ENCODE measurements at places on chromosomes 5 and 9.

DNA sequence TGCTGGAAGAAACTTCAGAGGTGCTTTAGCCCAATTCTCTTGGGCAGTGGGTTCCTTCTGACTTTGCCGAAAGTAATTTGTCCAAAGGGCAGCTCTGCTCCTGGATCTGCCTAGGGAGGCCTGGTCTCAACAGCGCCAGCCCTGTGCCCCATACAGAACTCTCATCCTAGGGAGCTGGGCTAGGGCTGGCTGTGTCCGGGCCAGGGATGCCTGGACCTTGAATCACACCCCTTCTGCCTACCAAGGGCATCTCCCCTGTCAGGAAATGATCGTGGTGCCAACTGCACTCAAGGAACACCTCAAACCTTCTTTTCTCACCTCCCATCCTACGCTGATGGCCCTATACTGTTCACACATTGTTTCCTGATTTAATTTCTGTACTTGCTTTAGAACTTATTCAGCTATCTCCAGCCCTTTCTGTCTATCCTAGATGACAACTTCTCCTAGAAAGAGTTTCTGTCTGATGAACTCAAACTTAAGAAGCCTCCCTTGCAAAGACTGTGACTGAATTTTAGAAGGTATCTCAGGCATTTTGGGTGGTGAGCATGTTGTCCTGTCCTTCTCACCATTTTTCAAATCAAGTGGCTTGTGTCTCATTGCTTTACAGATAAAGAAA is 37.4 kb upstream of the NFIB start:
- DNase-seq = no peak

DNA sequence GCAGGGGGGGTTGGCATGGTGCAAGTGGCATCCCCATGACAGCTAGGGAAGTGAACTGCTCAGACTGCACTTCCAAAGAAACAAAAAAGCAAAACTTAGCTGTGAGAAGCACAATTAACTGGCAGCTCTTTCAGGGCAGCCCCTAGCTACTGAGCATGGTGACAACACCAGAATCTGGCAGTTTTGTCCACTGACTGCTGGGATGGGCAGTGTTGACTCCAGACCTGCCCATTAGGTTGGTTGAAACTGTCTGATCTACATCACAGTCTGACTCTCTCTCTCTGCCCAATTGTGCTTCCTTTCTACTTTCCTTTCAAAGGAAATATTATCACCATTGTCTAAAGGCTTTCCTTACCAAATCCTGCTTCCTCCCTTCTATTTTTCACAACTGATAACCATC is 12.5 kb upstream of the RAD23B start:
- DNase-seq = no peak

- DNase-seq = no peak
These were observed 196.4 kb upstream of the MSX2 start for GRCh38 chr5:174527916-174528540.

- DNase-seq = no peak
These were observed 28.0 kb downstream of the DNAI1 start for GRCh38 chr9:34486572-34486971.

DNA sequence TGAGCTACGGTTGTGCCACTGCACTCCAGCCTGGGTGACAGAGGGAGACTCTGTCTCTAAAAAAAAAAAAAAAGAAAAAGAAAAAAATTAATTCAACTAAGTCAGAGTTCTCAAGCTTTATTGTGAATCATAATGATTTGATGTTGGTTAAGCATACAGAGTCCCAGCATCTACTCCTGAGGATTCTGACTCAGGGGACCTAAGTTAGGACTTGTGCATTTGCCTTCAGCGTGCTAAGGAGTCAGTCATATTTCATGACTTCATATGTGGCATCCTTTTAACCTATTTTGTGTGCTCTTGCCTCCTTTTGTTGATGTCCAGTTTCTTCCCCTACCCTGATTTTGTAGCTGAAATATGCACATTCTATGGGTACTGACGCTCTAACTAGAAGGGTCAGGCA is 2.9 kb downstream of the MYOZ3 start:
- DNase-seq = no peak

- peak; percentile 43 for DNase-seq
These were observed 67.9 kb downstream of the PSMB7 start for GRCh38 chr9:124347206-124347967.

DNA sequence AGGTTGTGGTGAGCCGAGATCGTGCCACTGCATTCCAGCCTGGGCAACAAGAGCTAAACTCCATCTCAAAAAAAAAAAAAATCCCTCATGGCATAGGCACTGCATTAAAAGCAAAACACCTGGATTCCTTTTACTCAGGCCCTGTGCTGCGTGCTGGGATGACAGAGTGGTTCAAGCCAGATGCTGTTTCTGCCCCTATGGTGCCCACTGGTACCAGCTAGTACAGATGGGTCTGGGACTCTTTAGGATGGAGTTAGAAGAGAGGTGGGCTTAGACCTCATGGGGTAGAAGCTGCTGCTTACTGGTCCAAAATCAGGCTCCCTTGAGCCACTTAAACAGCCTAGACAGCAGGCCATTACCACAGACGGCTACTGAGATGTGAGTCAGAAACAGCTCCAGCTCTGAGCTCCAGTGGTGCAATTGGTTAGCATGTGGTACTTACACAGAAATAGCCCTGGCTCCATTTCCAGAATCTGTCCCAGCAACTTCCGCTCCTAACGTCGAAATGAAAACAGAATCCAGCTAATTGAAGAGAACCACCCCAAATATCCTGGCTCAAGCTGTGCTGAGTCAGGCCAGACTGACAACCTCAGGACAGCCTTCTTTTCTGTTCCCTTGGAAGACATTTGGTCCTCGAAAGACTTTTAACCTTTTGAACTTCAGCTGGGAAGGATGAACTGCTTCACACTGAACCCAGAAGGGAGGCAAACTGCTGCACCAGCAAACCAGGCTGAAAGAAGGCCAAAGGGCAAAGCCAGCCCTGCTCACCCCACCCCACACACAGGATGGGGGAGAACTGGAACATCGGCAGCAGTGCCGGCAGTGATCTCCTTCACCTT is 15.5 kb downstream of the C5orf15 start:
- no peak for DNase-seq

- peak; percentile 72 for DNase-seq
These were observed 16.7 kb upstream of the MTMR12 start for GRCh38 chr5:32329395-32329834.

- DNase-seq = no peak
These were observed 275.9 kb downstream of the ACTL7B start for GRCh38 chr9:108579757-108580439.

GRCh38 chr5:91499943-91500531 is 116.9 kb upstream of the ARRDC3 start:
- DNase-seq = no peak

- no peak for DNase-seq
These were observed 213.9 kb upstream of the FBXL7 start for GRCh38 chr5:15285901-15286583.

DNA sequence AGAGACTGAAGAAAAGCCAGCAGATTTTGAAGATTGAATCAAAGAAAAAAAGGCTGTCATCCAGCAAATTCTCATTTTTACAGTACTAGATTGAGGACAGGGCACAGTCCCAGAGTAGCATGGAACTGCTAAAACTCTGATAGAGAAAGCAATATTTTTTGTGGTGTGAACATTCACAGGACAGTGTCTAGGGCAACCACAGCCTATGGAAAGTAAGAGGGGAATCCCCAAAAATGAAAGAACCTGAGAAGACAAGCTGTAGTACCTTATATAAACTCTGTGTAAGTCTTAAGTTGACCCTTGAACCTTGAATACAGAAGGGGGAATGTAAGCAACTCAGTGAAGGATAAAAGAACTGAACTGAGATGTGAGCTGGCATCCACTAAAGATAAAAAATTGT is 540.3 kb downstream of the HINT1 start:
- no peak for DNase-seq

- no peak for DNase-seq
These were observed 71.3 kb upstream of the PPP1R2B start for GRCh38 chr5:156778752-156779151.

DNA sequence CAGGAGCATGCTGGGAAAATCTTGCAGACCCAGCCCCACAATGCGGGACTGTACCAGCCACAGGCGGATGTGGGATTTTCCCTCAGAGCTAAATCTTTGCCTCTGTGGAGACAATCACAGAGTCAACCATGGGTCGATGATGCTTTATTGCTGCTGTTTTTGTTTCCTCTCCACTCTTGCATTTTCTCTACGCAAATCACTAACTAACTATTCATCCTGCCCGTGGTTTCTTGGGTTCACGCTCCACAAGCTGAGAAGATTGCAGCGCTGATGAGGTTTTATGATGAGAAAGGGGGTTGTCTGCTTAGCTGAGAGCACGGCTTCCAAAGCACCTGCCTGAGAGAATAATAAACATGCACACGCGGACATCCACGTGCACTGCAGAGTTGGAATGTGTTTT is 500.2 kb upstream of the ADAMTS16 start:
- no peak for DNase-seq

DNA sequence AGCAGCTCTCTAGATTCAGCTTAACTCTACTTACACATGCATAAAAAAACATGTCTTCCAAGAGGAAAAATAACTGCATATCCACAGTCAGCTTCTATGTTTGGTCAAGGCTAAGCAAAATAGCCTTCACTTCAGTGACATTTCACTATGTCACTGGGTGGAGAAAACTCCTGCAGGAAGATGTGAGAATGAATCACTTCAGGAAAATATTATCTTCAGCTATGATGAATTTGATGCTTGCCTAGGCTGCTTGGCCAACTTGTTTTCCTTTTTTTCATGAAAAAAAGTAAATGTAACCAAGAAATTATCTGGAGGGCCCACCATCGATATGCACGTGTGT is 143.0 kb upstream of the ZNF608 start:
- DNase-seq = no peak

DNA sequence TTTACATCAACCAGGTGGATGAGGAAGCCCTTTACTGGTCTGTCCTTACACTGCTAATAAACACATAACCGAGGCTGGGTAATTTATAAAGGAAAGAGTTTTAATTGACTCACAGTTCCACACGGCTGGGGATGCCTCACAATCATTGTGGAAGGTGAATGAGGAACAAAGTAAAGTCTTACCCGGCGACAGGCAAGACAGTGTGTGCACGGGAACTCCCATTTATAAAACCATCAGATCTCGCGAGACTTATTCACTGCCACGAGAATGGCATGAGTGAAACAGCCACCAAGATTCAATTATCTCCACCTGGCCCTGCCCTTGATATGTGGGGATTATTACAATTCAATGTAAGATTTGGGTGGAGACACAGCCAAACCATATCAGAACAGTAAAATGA is 67.3 kb upstream of the GRAMD2B start:
- DNase-seq = no peak

DNA sequence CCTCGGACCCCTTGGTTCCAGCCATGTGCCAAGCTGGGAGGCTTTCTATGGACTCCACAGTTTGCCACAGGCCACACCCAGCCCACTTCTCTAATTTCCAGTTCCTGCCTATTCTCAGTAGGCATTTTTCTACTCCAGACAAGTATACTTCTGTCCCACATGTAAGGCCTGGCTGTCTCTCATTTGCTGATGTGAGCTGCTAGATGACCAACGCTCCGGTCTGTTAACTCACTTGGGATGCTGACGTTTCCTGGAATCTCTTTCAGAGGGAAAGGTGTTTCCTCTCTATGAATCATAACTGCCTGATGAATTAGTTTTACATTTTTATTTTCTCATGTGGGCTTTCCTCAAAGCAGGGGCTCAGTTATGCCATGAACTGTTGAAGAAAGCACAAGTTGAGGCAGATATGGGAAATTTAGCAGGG is 36.3 kb downstream of the ERGIC1 start:
- no peak for DNase-seq

DNA sequence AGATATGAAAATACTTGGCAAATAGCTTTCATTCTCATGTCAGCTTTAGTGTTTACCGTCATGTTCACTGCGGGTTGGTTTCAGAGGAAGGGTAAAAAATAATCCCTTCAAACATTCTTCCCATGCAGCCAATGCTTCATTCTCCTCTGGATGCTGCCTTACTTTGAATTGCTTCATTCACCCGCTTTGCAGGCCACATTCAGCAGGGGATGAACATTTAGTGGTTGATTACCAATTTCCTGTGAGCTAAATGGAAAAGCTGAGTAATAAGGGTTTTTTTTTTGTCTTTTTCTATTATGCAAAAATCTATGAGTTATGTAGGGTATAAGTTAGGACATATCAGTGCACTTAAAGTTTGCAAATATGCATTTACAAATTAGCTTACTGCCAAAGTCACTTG is 96.3 kb upstream of the MEF2C start:
- DNase-seq = no peak

- no peak for DNase-seq
These were observed 81.4 kb downstream of the GABBR2 start for GRCh38 chr9:98627296-98627695.

- no peak for DNase-seq
These were observed 152.7 kb downstream of the SNX18 start for GRCh38 chr5:54670281-54670680.

DNA sequence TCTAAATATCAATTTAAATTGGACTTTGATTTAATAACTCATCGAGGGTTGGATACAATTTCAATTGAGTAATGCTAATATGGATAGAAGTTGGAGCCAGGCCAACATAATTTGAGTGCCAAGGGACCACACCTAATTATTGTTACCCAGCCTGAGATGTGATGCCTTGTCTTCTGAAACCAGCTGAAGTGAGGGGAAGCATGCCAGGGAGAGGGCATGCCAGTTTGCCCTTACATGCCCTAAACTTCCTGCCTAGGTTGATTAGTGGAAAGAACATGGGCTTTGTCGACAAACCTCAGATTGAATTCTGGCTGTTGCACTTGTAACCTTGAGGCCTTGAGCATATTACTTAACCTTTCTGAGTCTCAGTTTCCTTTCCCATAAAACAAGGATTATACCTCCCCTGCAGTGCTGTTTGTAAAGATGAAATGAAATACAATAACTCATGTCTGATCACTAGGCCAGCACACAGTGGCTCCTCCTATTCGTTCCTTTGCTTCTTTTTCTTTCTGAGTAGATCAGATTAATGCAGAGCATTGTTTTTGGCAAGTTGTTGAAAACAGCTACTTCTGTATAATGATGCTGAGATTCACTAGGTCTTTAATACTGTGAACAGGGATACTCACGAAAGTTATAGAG is 412.8 kb downstream of the TLE4 start:
- no peak for DNase-seq

DNA sequence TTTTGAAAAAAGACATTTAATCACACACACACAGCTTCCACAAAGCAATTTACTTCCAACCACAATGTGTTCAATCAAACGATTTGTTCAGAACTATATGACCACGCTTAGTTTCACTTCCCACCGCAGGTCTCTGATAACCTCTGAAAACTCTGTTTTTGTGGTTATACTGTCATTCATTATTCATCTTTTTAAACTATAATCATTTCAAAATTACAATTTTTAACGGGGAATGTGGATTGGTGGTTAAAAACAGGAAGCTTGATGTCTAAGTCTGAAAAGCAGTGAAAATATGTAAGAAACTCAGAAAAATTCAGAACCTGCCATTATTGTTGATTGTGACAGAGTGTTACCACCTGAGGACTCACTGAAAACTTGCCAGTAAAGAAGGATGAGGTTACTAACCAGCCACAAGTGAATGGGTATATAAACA is 12.7 kb upstream of the TMEM174 start:
- DNase-seq = no peak

Measured in right forelimb (tissue), 1 donor.